ENCODE measurements at places on chromosomes 16 and 17.

GRCh38 chr16:83989300-83989699 is 21.3 kb downstream of the NECAB2 start:
- peak; percentile 87 for DNase-seq

- DNase-seq = no peak
These were observed 158.9 kb upstream of the NOG start for GRCh38 chr17:56434610-56435009.

DNA sequence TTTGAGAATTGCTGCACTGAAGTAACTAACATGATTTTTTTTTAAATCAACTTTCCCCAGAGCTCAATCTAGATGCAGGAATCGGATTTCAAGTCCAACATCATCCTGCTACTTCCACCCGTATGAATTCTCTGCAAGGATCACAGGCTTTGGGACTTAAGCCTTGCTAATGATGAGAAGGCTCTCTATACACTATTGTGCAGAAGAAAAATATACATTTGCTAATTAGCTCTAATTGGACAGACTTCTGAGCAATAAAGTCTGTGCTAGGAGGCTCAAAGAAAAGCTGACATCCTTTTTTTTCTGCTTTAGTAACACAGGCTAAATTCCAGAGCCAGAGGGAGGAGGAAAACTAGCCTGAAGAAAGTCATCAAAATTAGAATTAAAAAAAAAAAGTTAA is 433.6 kb downstream of the PMP22 start:
- no peak for DNase-seq

GRCh38 chr17:79840269-79840988 is 1.2 kb upstream of the CBX4 start:
- DNase-seq = no peak

- DNase-seq = no peak
These were observed 308 bp downstream of the ADCY9 start for GRCh38 chr16:4115949-4116318.

DNA sequence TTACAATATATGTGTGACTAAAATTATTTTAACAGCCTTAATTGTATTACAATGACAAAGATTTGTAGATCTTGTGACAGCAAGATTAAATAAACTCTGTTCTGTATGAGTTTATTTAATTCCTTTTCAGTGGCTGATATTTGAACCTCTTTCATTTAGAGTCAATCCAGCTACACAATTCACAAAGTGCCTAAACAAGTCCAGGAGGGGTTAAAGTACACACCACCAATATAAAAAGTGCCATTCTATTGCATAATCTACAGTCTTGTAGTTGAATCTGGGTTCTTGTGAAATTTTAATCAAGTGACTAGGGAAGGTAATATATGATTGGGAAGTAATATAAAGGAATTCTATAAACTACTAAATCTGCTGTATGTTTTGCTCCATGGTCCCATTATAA is 3.9 kb upstream of the NFAT5 start:
- DNase-seq = no peak

DNA sequence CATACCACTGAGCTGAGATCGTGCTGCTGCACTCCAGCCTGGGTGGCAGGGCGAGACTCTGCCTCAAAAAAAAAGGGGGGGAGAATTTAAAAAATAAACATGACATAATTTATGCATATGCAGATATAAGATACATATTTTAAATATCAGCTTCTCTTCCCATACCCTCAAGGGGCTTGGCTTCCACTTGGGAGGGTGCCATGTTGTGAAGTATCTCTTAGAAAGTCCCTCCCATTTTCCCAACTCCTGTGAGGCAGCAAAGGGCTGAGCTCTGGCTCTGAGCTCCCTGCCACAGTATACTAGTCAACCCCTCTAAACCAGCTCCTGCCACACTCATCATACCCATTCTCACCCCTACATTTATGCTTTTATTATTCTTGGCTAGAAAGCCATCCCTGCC is 39.4 kb downstream of the MYH11 start:
- DNase-seq = no peak

DNA sequence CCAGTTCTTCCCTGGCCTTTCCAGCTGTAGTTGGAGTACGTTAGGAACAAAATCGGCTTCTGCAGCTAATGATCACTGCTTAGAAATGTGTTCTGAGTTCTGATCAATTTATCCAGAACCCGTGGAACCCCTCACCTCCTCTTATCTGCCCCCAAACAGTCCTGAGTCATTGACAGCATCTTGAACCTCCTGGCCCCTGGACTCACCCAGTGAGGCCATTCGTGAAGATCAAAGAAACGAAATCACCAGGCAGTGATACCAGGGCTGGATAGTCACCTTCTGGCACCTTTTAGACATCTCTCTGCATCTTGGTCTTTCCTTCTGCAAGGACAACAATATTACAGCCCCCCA is 17.0 kb upstream of the EXOC7 start:
- no peak for DNase-seq

GRCh38 chr16:67967183-67967957 is 1.1 kb downstream of the SLC12A4 start:
- DNase-seq = no peak

GRCh38 chr17:62705778-62706597 is 78.5 kb downstream of the MRC2 start:
- DNase-seq = no peak

GRCh38 chr16:89685916-89686315 is 573 bp upstream of the CDK10 start:
- DNase-seq = no peak

DNA sequence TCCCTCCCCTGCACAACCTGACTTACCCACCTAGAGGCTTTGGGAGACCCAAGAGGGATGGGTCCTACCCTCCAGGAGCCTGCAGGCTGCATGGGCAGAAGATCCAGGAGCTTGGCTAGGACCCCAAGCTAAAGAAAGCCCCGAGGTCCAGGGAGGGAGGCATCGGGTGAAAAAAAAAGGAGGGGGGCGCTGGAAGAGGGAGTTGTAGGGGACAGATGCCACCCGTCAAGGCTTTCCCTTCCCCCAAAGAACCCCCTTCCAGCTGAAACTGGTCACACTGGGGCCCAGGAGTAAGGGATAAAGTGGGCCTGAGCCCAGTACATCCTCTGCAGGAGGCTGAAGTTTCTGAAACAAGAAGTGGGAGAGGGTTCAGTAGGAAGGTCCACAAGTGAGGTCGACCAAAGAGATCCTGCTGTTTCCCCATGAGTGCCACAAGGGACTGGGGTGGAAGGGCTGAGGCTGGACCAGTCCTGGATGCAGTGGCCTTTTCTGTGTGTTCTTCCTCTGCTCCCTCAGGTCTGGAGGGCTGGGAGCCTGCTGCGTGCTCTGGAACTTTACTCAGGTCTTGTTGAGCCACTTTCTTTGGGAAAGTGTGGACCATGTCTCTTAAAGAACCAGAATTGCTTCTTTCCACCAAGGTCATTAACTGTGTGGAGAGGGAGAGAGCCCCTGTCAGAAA is 14.2 kb upstream of the CBFB start:
- DNase-seq = no peak

GRCh38 chr17:1325766-1326165 is 46.3 kb downstream of the TRARG1 start:
- DNase-seq = no peak

- DNase-seq = peak; percentile 50
These were observed 219.2 kb downstream of the RBFOX3 start for GRCh38 chr17:79391376-79392233.

- DNase-seq = no peak
These were observed 77.2 kb downstream of the CNGB1 start for GRCh38 chr16:57893559-57894389.

DNA sequence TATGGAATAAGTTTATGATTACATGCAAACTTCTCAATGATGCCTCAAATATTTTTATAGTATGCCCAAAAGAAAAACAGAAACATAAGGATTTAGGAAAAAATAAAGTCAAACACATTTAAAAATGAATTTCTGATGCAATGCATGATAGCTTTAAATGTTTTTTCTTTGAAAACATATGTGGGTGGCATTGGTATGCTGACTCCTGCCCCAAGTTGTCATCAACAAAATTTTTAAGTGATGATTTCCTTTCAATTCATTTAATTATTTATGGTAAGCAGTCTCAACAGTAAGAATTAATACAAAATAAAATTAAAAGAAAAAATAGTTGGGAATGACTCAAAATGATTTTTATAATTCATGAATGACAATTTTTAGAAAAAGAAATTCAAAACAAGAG is 104.9 kb downstream of the CEP112 start:
- DNase-seq = no peak

GRCh38 chr17:38511150-38512108 is 83.2 kb downstream of the ARHGAP23 start:
- no peak for DNase-seq

DNA sequence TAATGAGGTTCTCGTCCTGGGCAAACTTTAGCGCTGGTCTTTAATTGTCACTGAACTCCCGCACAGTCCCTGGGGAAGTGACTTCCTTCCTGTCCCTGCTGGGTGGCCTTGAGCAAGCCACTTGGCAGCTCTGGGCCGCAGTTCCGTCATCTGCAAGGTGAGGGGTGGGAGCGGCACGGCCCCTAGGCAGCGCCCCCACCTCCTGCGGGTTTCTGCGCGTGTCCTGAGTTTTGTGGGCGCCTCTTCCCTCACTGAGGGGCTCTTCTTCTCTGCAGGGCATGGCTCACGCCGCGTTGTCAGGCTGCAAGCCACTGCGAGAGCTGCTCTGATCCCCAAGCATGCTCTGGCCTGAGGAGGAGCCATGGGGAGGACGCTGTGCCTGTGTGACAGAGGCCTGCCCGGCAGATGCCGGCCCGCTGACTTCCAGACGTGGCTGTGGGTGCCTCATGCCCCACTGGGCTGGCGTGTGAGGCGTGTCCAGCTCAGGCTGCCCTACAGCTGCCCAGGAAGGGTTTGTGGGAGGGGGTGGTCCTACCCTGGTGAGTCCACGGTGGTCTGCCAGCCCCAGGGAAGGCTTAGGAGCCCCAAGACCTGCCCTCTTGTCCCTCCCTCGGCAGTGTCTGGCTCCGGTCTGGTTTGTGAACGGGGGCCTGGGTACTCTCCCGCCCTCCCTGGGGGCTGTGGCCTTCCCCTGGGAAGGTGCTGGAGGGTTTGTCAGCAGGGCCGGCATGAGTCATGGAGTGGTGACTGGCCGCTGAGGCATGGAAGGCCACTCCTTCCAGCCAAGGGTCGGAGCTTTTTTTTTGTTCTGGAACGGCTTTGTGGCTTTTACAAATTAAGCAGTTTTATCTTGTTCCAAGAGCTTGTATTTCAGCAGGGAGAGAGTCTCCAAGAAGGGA is 182.0 kb downstream of the SEC14L1 start:
- no peak for DNase-seq

DNA sequence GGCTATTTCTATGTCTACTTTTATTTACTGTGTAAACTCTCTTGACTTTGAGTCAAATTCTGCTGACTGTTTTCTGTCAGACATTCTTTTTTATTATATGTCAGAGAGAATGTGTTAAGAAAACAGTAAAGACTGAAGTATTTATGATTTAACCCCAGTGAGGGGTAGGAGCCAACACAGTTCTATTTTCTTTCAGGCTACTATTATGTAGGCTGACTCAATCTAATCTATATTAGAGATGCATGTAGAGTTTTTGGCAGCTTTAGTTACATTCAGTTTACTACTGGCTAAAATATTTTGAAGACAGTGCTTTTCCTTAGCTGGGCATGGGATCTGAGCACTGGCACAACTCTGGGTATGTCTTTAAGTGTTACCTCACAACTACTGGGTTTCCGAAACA is 1108.0 kb downstream of the CDH11 start:
- DNase-seq = no peak

GRCh38 chr16:69179328-69180010 is 7.5 kb upstream of the SNTB2 start:
- DNase-seq = peak; percentile 29

GRCh38 chr17:9828296-9829295 is 2.9 kb downstream of the GLP2R start:
- DNase-seq = no peak

GRCh38 chr17:33152783-33153182 is 140.3 kb downstream of the ASIC2 start:
- no peak for DNase-seq

GRCh38 chr17:40678902-40679522 is 14.0 kb upstream of the KRT222 start:
- DNase-seq = no peak

- no peak for DNase-seq
These were observed 32.4 kb downstream of the STH start for GRCh38 chr17:46031440-46031839.

- DNase-seq = peak; percentile 52
These were observed 1.8 kb downstream of the MAPT start for GRCh38 chr17:45895969-45896785.

- DNase-seq = no peak
These were observed 197.6 kb downstream of the CDH13 start for GRCh38 chr16:82824408-82824807.

GRCh38 chr17:9932491-9932890 is 27.4 kb upstream of the RCVRN start:
- DNase-seq = no peak

GRCh38 chr17:39808409-39808997 is 55.6 kb downstream of the IKZF3 start:
- no peak for DNase-seq

GRCh38 chr17:77778636-77779489 is 179.6 kb upstream of the TNRC6C start:
- DNase-seq = peak; percentile 73

- DNase-seq = no peak
These were observed 40.6 kb downstream of the GDE1 start for GRCh38 chr16:19481296-19481695.

GRCh38 chr17:57612202-57613071 is 132.7 kb downstream of the CCDC182 start:
- DNase-seq = peak; percentile 93

- no peak for DNase-seq
These were observed 650 bp downstream of the KIAA0753 start for GRCh38 chr17:6639586-6640535.

- no peak for DNase-seq
These were observed 127.2 kb upstream of the RCVRN start for GRCh38 chr17:10032118-10032852.

DNA sequence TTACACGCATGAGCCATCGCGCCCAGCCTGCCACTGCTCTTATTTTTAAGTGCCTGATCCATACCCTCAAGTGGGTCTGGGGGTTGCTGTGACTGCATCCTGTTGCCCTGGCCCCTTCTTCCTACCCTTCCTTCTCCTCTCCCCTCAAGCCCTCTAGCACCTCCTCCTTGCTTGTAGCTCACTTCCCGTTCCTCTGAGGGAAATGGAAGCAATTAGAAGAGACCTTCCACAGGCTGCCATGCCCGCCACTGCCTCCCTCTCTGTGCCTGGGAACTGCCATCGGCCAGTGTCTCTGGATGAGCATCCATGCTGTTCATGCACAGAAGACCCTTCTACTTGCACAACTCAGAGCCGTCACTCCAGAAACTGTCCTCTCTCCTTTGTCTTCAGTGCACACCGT is 10.6 kb upstream of the TFAP4 start:
- DNase-seq = no peak

DNA sequence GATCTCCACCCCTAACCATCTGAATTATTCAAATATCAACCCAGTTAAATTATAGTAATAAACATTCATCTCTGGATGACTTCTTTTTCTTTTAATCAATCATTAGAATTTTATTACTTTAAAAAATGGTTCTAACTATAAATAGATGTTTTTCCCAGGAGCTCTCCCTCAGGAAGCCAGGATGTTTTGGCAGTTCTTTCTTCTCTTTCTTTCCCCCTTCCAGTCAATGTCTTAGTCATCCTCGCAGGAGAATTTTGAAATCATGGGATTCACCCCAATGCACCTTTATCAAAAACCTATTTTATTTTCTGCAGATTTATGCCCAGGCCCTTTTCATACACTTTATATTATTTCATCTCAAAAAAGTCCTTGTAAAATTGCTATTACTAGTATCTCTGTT is 711.6 kb downstream of the CDH11 start:
- no peak for DNase-seq

- DNase-seq = no peak
These were observed 84.8 kb downstream of the KATNIP start for GRCh38 chr16:27634779-27635178.
